Spleen (tissue), 13 donors: ENCODE measurements at places on chromosomes 5 and 9. TPM values are rescaled to one million over a fixed set of nuclear protein-coding genes. Genes with fewer than 3 reads are reported as not detected.

DNA sequence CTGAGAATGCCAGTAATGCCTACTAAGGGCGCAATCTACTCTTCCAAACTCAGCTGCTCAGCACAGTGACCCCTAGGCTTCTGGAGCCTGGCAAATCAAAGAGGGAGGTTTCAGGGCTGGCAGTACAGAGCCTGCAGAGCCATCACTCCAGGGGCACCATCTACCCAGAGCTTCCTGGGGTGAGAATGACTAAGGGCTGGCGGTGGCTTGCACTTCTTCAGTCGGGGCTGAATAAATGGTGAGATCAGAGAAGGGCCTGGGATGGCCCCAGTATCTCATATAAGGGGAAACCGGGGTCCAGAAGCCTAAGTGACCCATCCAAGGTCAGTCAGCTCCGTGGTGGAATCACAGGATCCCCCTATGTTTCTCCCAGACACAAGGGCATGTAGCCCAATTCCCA, 5.3 kb downstream of the SH3PXD2B start:
- DNase-seq = peak; percentile 34

Gene GAPT
- total RNA-seq = 24.7 TPM

Gene RAI14
- 135 TPM for total RNA-seq

- no peak for DNase-seq
These were observed 118.8 kb downstream of the TRIM36 start for GRCh38 chr5:115050866-115051265.

GRCh38 chr9:116352958-116353357, 199.4 kb downstream of the PAPPA start:
- DNase-seq = no peak

GRCh38 chr5:161411156-161411555, 135.4 kb downstream of the GABRB2 start:
- DNase-seq = no peak

- DNase-seq = no peak
These were observed 2.7 kb downstream of the SLIT3 start for GRCh38 chr5:169298193-169298592.

GRCh38 chr9:97880336-97880735, 27.3 kb downstream of the FOXE1 start:
- DNase-seq = no peak

DNA sequence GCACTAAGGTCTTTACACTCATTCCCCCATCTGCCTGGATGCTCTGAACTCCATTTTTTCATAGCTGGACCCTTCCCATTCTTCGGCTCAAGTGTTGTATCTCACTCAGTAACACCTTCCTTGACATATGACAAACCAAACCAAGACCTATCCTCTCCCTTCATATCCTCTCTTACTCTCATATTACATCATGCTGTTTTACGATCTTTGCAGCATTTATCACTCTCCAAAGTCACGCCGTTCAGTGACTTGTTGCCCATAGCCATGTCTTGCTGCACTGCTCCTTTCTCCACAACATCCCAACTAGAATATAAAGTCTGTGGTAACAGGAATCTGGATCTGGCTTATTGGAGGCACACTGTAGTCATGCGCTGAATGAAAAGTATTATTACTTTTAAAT, 923.6 kb upstream of the DMAC1 start:
- DNase-seq = no peak

Gene LPAR1
- total RNA-seq = 63.8 TPM
